ENCODE measurements at places on chromosomes 2 and 18.

GRCh38 chr2:130336877-130337734 lies 5.6 kb upstream of the IMP4 start:
- DNase-seq, result peak; percentile 25

GRCh38 chr2:83879127-83879526 lies 580.0 kb downstream of the SUCLG1 start:
- DNase-seq, result no peak

DNA sequence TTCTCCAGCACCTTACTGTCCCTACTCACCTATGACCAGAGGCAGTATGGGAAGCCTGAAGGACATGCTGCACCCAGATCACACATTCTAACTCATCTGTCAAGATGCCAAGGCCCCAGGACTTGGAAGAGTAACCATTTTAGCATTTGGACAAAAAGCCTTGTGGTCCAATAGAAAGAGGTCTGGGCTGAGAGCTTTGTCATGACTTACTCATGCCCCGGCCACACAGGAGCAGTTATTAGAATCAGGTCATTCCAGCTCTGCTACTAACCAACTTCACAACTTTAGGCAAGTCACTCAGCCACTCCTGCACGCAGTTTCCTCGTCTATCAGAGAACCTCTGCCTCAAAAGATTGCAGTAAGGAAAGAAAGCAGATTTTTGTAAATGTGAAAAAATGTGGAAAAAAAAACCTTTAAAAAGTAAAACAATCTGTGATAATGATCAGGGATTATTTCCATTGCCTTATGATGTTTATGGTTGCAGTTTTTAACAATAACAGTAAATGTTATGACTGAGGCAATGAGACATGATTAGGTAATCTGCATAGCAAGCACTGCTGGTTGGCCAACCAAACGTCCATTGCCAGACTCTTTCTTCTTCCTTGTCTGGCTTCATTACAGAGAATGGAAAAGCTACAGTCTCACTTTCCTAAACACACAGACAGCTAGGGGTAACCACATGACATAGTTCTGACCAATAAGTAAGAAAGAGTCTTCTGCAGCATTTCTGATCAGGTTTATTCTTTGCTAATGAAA lies 255.4 kb upstream of the CHAC2 start:
- no peak for DNase-seq

DNA sequence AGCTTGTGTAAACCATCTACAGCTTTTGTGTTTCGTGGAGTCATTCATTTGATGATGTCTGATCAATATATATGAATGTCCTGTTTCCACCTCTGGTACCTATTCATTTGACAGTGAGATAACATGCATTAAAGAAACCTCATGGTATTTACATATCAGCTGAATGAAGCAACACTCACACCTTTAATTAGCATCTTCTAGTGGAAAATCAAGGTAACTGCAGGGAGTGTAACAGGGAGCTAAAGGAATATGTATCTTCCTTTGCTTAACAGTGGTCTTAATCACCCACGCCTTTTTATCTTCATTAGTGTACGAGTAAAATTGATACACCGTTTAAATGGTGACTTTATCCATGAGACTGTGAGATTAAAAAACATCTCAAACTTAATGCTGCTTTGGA lies 15.6 kb downstream of the SLC39A10 start:
- no peak for DNase-seq

GRCh38 chr2:131093696-131094462 lies 619 bp upstream of the FAM168B start:
- DNase-seq, result no peak

DNA sequence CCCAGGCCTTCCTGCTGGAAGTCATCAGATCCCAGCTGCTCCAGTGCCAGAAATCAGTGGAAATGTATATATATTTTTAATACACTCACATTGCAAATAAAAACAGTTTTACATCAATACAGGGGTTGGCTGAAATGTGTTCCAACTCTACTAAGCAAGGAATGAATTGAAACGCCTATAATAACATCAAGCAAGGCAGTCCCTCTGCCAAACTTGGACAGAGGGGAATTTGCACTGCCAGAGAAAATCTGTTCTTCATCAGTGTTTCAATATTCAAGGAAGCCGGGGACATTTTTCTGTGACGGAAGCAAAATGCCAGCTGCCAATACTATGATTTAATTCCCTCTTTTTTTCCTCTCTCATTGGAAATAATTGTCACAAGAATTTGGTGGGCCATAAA lies 335.3 kb downstream of the TNS1 start:
- DNase-seq, result no peak

- DNase-seq, result no peak
Measured at GRCh38 chr2:28389399-28390240, 3.0 kb upstream of the FOSL2 start.

GRCh38 chr18:65749841-65750240 lies 971 bp upstream of the CDH7 start:
- no peak for DNase-seq

GRCh38 chr18:77299706-77300105 lies 50.1 kb downstream of the GALR1 start:
- DNase-seq, result no peak

DNA sequence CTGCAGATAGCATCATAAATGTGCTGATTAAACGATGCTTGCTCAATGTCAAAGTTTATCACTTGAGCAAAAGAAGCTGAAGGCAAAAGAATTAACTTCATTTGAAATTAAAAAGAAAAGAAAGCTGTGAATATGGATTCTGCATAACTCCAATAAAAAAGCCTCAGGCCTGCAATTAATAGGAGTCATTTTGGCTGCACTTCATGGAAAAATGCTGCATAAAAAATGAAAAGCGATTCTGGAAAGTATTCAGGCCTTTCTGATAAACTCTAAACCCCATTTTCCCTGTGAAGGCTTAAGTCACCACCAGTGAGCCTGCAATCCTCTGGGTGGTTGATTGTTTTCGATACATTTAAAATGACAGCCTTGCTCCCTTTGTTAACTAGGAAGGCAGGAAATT lies 1793.4 kb downstream of the SUCLG1 start:
- DNase-seq, result no peak

GRCh38 chr2:111044066-111044465 lies 76.6 kb upstream of the BCL2L11 start:
- no peak for DNase-seq

DNA sequence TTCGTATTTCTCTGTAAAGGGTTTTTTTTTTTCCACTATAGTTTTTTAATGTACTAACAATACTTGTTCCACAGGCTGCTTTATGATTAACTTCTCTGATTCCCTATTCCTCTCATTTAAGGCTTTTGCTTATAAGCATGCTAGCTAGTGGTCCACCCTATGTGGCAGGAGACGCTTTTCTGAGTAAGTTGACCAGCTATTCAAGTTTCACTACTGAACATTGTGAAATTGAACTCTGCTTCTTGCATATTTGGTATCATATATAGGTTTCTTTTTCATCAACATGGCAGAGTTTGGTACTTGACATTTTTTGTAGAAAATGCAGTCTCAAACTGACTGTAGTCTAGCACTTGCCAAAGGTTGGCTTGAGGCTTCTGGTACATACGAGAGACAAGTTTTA lies 74.2 kb downstream of the OTX1 start:
- no peak for DNase-seq

DNA sequence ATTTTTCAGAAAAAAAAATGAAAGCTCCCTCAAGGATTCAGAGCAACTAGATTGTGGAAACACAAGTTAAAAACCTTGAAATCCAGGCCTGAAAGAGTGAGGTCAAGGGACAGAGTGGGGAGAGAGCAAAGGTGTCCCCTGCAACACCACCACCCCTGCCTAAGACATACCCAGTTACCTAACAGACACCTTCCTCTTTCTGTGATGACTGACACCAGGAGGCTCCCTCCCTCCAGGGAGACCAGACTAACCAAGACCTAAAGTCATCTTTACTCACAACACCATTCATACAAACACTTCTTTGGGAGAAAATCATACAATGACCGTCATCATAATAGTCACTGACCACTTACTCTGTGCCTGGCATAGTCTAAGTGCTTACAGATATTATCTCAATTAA lies 151.8 kb upstream of the NABP1 start:
- DNase-seq, result no peak

- no peak for DNase-seq
Measured at GRCh38 chr2:216497382-216498069, 1.1 kb upstream of the RPL37A start.

- no peak for DNase-seq
Measured at GRCh38 chr18:2420367-2420766, 150.9 kb downstream of the METTL4 start.

DNA sequence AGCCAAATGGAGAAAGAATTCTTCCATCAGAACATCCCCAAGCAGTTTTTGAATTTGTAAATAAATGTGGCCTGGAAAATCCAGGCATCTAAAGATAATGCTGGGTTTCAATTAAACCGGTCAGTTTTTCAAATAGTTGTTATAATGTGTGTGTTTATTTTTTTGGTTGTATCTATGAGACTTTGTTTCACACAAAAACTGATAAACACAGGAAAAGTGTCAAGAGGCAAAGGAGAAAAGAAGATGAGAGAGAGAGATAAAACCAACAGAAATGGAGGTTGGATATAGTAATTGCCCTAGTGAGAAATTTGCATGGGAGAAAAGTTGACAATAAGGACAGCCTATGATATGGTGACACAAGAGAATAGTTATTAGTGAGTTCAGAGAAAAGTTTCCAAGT lies 68.3 kb downstream of the KIAA1328 start:
- no peak for DNase-seq

DNA sequence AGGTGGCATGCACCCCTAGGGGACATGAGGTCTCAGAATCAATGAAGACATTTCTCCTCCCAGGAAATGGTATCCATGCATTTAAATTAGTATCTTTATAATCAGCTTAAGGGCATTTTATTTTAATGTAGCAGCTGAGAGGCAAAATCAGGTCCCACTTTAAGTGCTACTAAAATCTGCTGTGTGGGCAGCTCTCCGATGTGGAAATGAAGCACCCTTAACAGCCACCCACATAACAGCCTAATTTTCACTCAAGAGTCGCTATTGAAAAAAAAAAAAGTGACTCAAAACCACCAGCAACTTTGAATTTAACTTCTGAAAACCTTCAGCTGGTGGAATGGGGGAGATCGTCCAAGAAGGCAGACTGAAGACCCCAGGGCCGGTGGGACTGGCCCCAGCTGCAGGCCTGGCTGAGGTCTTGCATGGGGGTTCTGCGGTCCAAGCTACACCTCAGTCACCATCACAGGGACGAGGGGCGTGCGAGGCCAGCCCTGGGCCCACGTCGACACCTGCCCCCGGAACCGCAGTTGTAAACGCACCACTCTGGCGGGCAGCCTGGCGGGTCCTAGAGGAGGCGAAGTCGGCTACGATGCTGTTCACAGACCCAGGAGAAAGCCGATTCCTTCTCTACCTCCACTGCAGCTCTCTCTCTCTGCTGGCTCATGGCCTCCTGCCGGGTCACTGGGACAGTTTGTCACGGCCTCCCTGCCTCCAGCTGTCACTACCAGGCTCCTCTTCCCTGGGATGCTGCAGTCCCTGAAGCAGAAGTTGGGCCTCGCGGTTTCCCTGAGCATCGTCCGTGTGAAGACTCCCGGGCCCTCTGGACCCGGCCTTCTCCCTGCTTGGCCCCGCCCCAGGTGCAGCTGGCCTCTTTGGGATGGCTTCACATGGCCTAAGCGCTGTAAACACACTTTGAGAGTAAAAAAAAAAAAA lies 111.9 kb downstream of the KCNF1 start:
- DNase-seq, result no peak

- no peak for DNase-seq
Measured at GRCh38 chr2:14702258-14702657, 69.7 kb downstream of the LRATD1 start.

GRCh38 chr2:145811276-145812164 lies 1291.6 kb upstream of the ZEB2 start:
- DNase-seq, result no peak

- DNase-seq, result no peak
Measured at GRCh38 chr2:74645344-74645743, 2.8 kb downstream of the M1AP start.

GRCh38 chr2:210503725-210504191 lies 27.2 kb upstream of the LANCL1 start:
- no peak for DNase-seq

DNA sequence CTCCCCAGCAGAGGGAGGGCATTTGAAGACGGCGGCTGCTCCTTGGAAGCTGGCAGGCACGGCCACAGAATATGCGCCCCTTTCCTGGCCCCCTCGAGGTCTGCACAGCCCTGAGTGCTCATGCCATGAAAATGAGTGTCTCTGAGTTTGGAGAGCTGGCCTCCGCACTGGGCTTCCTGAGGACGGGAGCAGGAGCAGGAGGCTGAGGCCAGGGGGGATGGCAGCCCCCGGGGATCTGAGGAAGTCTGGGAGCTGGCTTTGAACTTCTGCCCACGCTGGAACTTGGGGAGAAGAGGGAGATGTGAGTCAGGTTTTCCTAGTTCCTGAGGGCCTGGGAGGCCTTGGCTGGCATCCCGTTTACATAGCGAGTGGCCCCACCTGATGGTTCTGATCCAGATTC lies 47.0 kb downstream of the RRM2 start:
- no peak for DNase-seq

DNA sequence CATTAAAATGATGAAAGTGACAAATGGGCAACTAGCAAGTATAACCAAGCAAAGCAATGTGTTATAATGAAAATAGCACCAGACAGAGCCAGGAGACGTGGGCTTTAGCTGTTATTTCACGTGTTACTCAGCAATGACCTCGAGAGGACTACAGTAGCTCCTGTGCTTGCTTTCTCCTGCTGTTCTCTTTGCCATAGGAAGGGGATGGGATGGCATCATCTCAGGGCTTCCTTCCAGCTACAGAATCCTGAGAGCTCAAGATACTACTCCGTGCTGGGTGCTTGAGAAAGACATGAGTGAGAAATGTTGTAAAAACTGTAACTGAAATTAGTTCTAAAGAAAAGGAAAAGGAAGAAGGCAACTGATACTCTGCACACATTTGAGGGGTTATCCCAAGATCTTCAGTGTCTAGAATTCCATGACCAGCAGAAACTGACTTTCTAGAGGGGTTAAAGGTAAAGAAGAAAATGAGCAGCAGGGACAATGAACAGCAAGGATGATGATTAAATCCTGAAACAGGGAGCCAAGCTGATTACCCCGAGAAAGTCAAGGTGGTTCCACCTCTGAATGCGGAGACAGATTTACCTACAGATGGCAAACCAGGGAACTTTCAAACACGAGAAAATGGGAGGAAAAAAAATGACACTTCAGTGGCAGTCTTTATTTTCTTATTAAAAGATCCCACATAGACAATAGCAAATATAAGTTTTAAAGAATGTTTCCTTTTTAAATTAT lies 33.4 kb downstream of the GAREM1 start:
- no peak for DNase-seq

GRCh38 chr18:50334546-50335152 lies 40.2 kb upstream of the SKA1 start:
- DNase-seq, result no peak

- DNase-seq, result no peak
Measured at GRCh38 chr2:231399853-231400680, 4.6 kb downstream of the B3GNT7 start.

DNA sequence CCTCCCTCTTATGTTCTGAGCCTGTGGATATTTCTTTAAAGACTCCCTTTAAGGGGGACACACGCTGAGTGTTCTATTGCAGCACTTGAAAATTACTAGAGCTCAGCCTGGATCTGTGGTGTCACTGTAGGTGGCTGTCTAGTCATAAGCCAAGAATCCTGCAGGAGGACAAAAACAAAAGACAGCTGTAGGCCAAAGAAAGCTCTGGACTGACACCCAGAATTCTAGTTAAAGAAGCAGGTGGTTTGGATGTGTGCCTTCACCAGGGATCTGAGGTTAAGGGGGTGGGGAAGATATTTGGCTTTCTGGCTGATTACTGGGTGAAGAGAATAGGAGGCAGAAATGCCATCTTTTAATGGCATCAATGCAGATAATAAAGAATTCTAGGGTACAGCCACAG lies 842.5 kb upstream of the NXPH2 start:
- DNase-seq, result no peak

GRCh38 chr2:120315367-120316033 lies 30.4 kb upstream of the INHBB start:
- DNase-seq, result no peak
